ENCODE measurements at places on chromosomes 12 and 14. TPM values are rescaled to one million over a fixed set of nuclear protein-coding genes. Genes with fewer than 3 reads are reported as not detected.

The RNASE4 gene
- 0.37 TPM for total RNA-seq

The SERPINA1 gene
- 102 TPM for total RNA-seq

The OR6C2 gene
- not detected for total RNA-seq

The ATL1 gene
- 0.82 TPM for total RNA-seq

The TMPRSS12 gene
- total RNA-seq: not detected

The CDKN1B gene
- total RNA-seq: 37.0 TPM
